ENCODE measurements at places on chromosomes 12 and 14. TPM values are rescaled to one million over a fixed set of nuclear protein-coding genes. Genes with fewer than 3 reads are reported as not detected.

ADGRD1 gene
- polyA plus RNA-seq = 11.2 TPM

NPAS3 gene
- polyA plus RNA-seq = not detected

- DNase-seq = peak; percentile 82
Measured at GRCh38 chr12:42482748-42483520, 106.6 kb downstream of the PRICKLE1 start.

BTBD6 gene
- polyA plus RNA-seq = 5.9 TPM

DNA sequence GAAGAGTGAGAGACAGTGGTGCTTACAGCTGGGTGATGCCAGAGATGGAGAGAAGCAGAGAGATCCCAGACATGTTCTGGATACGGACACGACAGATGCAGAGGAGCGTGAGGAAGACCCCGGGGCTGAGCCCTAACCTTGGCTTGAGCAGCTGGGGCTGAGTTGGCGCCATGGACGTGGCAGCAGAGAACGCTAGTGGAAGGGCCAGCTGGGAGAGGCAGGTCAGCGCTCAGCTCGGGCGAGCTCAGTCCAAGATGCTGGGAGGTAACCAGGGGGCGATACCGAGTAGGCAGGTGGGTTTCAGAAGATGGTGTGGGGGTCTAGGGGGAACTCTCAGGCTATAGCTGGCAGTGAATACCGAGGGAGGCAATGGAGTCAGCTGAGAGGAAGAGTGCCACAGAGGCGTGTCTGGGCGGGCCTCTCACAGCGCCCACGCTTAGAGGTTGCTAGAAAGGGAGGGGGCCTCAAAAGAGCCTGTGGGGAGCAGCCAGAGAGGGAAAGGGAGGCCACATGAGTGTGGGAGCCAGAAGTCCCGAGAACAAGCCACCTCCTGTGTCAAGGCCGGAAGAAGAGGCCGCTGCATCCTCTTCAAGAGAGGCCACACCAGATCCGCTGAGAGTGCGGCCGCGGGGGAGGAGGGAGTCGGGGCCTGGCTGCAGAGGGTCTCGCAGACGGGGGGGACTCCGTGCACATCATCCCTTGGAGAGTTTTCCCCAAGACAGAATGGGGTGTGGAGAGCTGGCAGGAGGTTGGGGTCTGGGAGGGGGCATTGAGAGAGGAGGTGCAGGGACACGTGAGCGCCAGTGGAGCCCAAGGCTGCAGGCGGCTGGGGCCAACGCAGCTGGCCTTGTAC is 57.0 kb upstream of the DIO3 start:
- DNase-seq = no peak

DNA sequence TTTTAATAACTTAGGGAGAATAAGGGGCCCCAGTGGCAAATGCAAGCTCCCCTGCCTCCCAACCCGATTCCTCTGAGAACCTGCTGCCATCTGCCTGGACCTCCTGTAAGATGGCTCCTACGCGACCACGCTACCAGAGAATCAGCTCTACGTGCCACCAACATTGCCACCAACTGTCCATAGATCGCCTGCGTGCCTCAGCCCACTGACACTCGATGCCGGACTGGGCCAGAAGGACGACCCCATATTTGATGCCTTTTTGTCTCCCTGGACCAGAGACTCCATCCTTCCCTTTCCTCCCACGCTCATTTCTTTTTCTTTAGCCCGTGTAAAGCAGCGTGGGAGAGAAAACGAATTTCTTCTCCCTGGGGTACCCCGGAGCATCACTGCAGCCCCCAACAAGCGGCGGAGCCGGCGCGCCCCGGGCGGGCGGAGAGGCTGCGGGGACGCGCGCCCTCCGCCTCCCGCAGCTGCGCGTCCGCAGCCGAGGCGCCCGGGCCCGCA is 565 bp upstream of the KLHL42 start:
- DNase-seq = peak; percentile 39

Measured in GM23248 (cell line).